ENCODE measurements at places on chromosomes 13 and 19.

DNA sequence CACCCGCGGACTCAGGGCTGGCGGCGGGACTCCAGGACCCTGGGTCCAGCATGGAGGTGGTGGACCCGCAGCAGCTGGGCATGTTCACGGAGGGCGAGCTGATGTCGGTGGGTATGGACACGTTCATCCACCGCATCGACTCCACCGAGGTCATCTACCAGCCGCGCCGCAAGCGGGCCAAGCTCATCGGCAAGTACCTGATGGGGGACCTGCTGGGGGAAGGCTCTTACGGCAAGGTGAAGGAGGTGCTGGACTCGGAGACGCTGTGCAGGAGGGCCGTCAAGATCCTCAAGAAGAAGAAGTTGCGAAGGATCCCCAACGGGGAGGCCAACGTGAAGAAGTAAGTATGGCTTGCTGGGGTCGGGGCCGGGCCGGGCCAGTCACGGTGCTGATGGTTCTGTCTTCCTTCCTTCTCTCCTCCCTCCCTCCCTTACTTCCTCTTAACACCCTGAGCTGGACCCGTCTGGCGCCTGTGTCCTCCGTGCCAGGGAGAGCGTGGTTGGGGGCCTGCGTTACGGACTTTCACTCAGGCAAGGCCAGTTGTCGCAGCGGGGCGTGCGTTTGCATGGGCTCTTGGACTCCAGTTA, 1.4 kb downstream of the STK11 start:
- DNase-seq = peak; percentile 21

GRCh38 chr13:25503856-25504255, 132.1 kb downstream of the ATP8A2 start:
- DNase-seq = no peak

- no peak for DNase-seq
These were observed 1467.3 kb upstream of the MIR17HG start for GRCh38 chr13:89880201-89880600.

GRCh38 chr19:29781386-29782259, 30.2 kb upstream of the CCNE1 start:
- no peak for DNase-seq

GRCh38 chr13:60431108-60431700, 34.2 kb downstream of the TDRD3 start:
- DNase-seq = peak; percentile 44

- no peak for DNase-seq
These were observed 512 bp upstream of the ZNF93 start for GRCh38 chr19:19900139-19900728.

DNA sequence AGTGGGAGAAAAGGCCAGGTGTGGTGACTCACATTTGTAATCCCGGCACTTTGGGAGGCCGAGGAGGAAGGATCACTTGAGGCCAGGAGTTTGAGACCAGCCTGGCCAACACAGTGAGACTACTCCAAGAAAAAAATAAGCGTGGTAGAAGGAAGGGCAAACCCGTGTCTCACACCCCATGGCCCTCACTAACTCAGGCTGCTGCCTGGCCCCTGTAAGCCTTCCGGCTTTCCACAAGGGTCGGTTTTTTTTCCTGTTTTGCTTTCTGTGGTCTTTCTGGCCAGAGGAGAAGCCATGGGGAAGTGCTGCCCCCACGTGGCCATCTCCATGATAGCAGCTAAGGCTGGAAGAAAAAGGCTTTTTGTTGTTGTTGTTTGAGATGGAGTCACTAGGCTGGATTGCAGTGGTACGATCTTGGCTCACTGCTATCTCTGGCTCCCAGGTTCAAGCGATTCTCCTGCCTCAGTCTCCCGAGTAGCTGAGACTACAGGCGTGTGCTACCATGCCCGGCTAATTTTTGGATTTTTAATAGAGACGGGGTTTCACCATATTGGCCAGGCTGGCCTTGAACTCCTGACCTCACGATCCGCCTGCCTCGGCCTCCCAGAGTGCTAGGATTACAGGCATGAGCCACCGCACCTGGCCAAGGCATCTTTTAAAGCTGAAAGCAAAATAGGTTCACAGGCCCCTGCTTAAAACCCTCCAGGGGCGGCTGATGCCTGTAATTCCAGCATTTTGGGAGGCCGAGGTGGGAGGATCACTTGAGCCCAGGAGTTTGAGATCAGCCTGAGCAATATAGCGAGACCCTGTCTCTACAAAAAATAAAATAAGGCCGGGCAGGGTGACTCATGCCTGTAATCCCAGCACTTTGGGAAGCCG, 7.5 kb upstream of the ARHGEF18 start:
- DNase-seq = peak; percentile 82

DNA sequence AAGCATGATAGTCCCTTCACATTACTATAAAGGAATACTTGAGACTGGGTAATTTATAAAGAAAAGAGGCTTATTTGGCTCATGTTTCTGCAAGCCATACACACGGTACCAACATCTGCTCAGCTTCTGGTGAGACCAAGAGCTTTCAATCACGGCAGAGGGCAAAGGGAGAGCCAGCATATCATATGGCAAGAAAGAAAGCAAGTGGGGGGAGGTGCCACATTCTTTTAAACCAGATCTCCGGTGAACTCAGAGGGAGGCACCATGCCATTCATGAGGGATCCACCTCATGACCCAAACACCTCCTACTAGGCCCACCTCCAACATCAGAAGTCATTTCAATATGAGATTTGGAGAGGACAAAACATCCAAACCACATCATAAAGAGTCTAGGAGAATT, 20.3 kb downstream of the XPO4 start:
- DNase-seq = no peak

DNA sequence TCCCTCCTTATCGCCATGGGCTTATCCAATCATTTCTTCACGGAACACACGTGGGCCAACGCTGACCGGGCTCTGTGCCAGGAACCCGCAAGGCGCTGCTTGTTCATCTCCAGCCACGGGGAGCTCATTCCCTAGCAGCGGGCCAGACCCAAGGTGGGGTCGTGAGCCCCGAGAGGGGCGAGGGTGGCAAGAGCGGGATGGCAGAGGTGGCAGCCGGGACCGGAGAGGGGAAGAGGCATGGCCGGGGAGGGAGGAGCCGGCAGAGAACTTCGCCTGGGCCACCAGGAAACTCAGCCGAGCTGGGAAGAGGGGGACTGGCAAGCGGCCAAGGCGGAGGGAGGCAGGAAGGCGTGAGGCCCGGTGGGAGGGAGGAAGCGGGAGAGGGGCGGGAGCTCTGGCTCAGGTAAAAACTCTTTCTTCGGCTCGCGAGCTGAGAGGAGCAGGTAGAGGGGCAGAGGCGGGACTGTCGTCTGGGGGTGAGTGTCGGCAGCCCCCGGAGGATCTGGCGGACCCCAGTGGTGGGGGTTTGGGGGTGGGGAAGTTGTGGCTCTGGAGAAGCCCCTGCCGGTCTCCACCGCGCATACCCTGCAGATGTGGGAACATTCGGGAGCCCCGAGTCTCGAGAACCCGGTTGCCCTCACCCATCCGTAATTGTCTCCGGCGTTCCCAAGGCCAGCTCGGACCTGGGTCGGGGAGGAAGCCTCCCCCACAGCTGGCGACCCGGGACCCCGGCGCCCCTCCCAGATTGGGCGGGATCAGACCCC, at the start of gene B3GNT3:
Gene B3GNT3 (plus strand): TSS at position 408 of the 764 bp plus-strand sequence. CDS start 12,670 bp downstream, outside the sequence.
- peak; percentile 36 for DNase-seq

DNA sequence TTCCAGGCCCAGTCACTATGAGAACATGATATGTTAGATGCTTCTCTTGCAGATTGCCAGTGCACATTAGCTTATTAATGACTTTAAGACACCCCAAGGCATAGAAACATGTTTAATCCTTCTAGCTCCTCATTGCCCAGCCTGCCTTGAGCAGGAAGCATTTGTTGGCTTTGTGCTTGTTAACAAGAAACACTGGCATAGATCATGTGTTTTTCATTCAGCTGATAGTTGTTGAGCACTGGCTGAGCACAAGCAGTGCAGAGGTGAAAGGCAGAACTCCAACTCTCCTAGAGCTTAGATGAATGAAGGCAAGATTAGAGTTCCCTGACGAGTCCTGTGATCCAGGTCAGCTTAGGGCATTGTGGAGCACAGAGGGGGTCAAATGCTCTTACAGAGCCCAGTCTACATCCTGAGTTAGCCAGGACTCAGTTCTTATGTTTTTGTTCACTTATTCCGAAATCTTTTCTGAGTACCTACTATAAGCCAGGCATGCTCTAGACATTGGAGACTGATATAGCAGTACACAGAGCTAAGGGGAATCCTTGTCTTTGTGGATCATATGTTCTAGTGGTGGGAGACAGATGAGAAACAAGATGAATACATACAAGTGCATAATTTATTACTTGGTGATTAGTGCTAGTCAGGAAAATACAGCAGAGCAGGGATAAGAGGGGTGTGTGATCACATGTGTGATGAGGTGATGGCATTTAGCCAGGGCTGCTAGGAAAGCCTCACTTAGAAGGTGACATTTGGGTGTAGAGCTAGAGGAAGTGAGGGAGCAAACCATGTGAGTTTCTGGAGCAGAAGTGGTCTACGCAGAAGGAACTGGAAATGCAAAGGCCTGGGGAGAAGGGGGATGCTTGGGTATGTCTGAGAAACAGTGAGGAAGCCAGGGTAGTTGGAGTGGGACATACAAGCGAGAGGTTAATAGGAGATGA, 101.2 kb downstream of the WASF3 start:
- DNase-seq = no peak

DNA sequence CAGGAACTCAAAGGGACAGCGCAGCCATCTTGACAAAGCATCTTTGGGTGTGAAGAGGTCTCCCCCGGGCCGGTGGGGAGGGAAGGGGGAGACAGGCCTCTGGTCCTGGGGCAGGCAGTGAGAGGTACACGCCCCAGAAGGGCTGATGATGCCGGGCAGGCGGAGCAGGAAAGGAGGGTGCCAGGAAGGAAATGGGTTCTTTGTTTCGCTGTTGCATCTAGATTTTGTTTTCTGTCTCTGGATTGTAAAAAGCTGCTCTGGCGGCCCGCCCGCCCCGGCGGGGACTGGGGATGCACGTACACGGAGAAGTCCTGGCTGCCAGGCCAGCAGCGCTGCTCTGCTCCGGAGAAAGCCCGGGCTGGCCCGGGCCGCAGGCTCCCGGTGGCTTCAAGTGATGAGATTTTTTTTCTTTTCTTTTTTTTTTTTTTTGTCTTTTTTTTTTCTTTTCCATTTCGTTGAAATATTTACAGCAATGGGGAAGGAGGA, 13.2 kb upstream of the ASF1B start:
- DNase-seq = peak; percentile 79

DNA sequence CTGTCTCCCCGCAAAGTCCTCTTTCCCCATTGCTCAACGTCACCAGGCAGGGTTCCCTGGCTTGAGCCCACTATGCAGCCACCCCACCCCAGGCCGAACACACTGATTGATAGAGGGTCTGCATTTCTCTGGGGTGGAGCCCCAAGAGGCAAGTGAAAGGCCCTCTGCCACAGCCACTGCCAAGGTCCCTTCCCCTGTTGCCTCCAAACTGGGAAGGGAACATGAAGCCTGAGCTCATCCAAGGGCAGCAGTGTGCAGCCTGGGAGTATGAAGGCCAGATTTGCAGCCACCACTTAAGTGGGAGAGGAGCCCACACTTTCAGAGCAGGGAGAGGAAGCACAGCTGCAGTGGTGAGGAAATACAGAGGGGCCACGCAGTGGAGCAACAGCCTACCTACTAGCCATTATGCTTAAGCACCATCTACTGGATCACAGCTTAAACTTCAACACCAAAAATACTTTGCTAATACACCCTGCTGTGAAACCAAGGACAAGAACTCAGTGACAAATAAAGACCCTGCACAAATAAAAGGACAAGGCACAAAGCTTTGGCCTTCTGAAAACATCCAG, 48.6 kb downstream of the UBL3 start:
- no peak for DNase-seq

DNA sequence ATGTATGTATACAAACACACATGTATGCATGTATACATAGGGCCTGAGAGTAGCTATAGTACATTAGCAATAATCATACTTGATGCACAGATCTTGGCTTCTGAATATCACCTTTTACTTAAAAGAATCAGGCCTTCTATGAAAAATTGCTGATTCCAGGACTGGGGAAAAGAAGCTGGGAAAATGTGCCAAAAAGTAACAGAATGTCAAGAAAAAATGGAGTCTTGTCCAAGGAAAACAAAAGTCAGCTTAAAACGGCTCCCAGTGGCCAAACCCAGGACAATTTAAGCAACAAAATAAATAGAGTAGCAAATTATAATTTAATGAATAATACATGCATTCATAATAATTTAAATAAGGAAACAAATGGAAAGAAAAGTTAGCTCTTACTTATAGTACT, 2104.9 kb downstream of the PCDH9 start:
- DNase-seq = no peak

DNA sequence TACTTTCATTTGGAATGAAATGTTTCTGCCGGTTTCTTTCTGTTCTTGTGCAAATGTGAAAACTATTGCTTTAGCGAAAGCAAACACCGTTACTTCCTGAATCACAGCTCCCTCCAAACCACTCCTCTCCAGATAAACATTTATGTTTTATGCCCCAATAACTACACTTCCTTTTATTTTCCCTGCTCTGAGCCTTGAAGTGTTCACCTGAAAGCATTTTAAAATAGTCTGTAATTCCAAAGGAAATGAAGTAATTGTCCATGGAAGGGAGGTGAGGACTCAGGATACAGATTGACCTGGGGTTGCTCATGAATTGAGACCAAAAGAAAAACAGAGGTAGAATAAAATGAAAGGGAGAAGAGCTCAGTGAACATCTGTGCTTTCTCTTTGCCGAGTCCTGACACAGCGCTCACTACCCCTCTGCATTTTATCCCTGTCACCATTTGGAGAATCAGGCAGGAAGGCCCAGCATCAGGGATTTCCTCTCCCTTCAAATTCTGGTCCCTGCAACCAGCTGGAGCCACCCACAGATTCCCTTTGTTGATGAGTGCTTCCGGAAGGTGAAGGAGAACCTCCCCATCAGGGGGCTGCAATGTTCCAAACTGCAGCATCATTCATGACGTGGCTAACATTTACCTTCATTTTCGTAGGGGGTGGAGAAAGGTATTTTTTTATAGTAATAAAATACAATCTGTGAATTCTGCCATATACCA, 171.9 kb downstream of the ITGBL1 start:
- DNase-seq = no peak

DNA sequence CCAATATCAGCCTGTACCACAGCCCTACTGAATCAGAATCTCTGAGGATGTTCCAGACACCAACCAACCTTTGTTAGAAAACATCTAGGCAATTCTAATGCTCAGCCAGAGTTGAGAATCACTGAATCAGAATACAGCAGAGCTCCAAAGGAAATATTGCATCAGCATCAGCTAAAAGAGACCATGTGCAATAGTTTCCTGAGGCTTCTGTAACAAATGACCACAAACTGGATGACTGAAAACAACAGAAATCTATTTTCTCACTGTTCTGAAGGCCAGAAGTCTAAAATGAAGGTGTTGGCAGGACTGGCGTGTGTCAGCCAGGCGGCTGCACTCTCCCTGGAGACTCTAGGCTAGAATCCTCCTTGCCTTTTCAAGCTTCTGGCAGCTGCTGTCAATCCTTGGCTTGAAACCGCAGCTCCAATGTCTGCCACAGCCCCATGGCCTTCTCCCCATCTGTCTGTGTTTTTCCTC, 1.2 kb upstream of the DCT start:
- no peak for DNase-seq

GRCh38 chr13:68050761-68051160, 820.6 kb upstream of the PCDH9 start:
- DNase-seq = no peak

DNA sequence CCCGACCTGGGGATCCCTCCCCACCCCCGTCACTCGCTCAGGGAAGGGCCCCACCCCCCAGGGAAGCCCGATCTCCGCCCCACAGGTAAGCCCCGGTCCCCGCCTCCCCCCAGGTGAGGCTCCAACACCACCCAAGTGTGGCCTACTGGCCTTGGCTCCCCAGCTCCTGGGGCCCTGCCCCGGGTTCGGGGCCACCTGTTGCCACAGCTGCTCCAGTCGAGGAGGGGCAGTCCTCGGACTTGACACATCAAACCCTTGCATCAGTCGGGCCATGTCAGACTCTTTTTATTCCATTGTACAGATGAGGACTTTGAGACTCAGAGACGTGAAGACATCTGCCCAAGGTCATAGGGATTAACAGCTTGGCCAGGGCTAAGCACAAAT, 512 bp downstream of the CC2D1A start:
- peak; percentile 14 for DNase-seq

Measured in CD4-positive, alpha-beta T cell treated with Interleukin-6 at 100 ng/mL for 8 hours (primary cell).